ENCODE measurements at places on chromosomes 3 and 15. TPM values are rescaled to one million over a fixed set of nuclear protein-coding genes. Genes with fewer than 3 reads are reported as not detected.

DNA sequence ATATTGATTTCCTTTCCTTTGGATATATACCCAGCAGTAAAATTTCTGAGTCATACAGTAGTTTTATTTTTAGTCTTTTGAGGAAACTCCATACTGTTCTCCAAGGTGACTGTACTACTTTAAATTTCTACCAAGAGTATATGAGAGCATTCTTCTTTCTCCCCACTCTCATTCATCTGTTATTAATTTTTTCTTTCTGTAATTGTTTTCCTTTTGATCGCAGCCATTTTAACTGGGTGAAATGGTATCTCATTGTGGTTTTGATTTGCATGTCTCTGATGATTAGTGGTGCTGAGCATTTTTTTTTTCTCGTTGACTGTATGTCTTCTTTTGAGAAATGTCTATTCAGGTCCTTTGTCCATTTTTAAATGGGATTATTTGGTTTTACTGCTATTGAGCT lies 18.3 kb upstream of the VGLL3 start:
- DNase-seq = no peak

DNA sequence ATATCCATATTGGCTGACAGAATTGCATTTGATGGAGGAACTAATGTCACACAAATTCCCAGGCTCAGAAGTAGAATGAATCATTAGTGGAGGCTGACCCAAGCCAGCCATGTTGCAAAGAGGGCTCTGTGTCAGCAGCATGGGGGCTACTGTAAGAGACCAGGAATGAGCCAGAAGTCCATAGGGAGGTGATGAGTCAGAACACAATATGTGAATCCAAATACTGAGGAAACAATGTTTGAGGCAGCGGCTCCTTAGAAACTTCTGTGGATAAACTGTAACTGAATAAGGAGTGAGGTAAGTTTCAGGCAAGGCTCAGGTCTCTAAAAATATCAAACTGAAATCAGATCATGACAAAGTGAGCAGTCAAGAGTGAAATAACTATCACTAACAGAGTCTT lies 170.7 kb downstream of the WDR72 start:
- DNase-seq = peak; percentile 90

DNA sequence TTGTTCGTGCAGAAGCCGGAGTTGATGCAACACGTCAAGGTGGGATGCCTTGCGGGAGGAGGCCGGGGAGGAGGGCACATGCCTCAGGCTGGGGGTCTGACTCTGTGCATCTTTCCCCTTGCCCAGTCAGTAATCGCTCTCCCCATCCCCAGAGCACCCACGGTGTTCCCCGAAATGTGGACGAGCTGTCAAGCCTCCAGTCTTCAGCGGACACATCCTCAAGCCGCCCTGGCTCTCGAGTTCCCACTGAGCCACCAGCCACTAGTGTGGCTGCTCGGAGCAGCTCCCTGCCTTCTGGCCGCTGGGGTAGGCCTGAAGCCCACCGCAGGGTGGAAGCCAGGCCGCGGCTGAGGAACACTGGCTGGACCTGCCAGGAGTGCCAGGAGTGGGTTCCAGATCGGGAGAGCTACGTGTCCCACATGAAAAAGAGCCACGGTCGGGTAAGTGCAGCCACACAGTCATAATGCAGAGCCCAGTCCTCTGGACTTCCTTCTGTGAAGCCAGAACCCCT lies 18.7 kb upstream of the ALPK3 start:
- no peak for DNase-seq

The ARGFX gene
- not detected for total RNA-seq

- no peak for DNase-seq
These were observed 127.3 kb downstream of the TGFBR2 start for GRCh38 chr3:30733696-30734095.

GRCh38 chr3:169673521-169673920 lies 10.0 kb upstream of the MECOM start:
- DNase-seq = no peak

DNA sequence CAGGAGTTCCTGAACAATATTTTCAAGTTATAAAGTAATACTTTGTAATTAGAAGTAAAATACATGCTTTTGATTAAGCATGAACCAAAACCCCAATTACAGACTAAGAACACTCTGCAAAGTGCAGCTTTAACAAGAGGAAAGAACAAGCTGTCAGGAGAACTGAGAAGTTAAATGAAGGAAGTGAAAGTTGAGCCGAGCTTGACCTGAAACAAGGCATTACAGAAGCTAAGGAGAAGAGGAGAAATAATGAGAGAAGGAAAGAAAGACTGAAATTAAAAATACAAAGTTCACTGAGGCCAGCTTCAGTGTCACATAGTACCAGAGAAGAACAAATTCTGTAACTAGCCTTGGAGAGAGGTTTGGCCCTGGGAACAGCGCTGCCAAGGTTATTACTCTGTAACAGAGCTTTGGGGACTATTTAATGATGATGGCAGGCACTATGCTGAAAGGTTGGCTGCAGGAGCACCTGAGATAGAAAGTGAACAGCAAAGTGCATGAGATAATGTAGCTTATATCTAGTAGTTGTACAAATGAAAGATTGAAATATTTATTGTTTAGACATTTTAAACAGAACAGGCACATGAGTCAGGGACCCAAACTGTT lies 241.9 kb upstream of the PEX5L start:
- no peak for DNase-seq

The ZSCAN2 gene
- 6.8 TPM for total RNA-seq
